B cell (primary cell): ENCODE measurements at places on chromosomes 16 and 17. TPM values are rescaled to one million over a fixed set of nuclear protein-coding genes. Genes with fewer than 3 reads are reported as not detected.

DNA sequence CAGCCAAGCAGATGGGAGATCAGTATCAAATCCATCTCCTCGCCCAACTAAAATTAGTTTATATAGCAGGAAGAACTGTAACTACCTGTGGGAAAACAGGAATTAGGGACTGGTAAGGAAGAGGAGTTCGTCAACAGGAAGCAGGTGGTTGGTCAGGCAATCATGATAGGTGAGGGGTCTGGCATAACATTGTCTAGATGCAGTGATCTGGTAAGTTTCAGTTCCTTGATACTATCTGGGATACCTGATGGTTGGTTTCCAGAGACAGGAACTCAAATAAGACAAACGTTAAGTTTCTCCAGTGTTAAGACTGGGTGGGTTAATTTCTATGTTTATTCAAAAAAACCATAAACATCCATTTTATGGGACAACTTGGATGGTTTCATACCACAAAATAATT lies 53.8 kb downstream of the CEP112 start:
- H3K27me3 ChIP-seq: no peaks in the 10 kb centered on the region
- peak; percentile 9 for DNase-seq
- H3K36me3 ChIP-seq: no peaks in the 10 kb centered on the region
- no peak overlapping the region for H3K4me3 ChIP-seq

GRCh38 chr16:89602273-89602951 lies 11.0 kb upstream of the DPEP1 start:
- H3K27ac ChIP-seq: no peak overlapping the region
- H3K4me1 ChIP-seq: peaks cover 10% of the 10 kb centered on the region
- no peaks in the 10 kb centered on the region for H3K36me3 ChIP-seq
- no peak overlapping the region for H3K4me3 ChIP-seq
- DNase-seq: no peak

- peaks cover 2% of the 10 kb centered on the region for H3K36me3 ChIP-seq
- H3K4me1 ChIP-seq: no peaks in the 10 kb centered on the region
- no peaks in the 10 kb centered on the region for H3K27me3 ChIP-seq
- H3K4me3 ChIP-seq: no peak overlapping the region
- no peak for DNase-seq
Observed at GRCh38 chr17:57396511-57396921, 140.2 kb downstream of the MSI2 start.

DNA sequence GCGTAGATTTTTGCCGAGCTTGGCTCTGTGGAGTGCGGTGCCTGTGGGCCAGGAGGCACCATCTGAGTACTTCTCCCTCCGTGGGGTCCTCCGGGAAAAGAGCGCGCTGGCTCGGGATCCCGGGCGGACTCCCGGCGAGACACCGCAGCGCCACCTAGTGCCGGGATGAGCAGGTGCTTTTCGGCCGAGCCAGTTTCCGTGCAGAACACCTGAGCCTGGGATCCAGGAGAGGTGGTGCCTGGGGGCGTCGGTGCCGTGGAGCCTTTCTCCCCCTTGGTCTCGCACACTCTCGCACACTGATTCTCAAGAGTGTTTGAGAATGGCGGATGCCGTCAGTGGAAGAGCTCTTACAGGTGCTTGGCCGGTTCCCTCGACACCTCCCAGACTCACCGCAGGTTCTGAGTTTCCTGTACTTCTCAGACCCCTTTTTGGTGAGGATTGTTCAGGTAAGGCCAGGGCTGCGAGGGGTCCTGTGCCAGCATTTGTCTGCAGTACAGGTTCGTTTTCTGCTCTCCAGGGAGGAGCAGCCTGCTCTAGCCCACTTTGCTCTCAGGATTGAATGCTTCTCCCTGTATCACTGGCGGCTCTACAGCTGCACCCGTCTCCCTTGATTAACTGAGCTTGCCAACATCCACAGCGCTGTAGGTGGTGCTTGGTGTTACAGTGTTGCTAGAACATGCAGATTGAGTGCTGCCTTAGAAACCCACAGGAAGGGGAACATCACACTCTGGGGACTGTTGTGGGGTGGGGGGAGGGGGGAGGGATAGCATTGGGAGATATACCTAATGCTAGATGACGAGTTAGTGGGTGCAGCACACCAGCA lies 23.3 kb downstream of the TBCD start:
- H3K4me3 ChIP-seq: no peak overlapping the region
- H3K27ac ChIP-seq: no peak overlapping the region
- DNase-seq: peak; percentile 67
- no peaks in the 10 kb centered on the region for H3K36me3 ChIP-seq
- no peaks in the 10 kb centered on the region for H3K27me3 ChIP-seq
- peaks cover 16% of the 10 kb centered on the region for H3K4me1 ChIP-seq

DNA sequence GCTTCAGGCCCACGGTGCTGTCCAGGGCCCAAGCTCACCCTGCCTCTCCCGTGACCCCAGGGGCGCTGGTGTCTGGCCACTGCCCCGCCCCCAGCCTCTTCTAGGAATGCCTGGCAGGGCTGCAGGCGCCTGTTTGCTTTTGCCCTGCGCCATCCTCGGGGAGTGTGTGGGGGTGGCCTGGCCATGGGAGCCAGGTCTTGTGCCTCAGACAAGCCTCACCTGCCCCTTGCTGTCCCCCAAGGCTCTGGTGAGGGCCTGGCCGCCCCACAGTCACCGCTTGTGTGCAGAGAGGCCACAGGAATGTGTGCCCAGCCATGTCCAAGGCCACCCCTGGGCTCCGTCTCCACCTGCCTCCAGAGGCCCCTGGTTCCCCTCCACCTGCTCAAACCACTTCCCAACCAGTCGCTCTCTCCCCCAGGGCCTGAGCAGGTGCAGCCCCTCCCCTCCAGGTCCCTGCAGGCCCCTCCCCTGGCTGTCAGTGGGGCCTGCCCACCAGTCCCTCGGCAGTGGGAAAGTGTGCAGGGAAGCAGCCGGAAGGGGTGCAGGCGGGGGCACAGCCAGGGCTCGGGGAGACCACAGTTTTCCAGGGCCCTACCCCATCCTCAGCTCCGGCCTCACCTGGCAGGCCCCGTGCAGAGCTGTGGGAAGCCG lies 841 bp upstream of the IGFALS start:
- no peak overlapping the region for H3K27ac ChIP-seq
- H3K4me1 ChIP-seq: no peaks in the 10 kb centered on the region
- no peaks in the 10 kb centered on the region for H3K27me3 ChIP-seq
- peaks cover 4% of the 10 kb centered on the region for H3K36me3 ChIP-seq

USP6 gene
- 0.14 and 0.36 TPM in 2 replicates for polyA plus RNA-seq

MYH8 gene
- not detected in 2 replicates for polyA plus RNA-seq

- no peaks in the 10 kb centered on the region for H3K27me3 ChIP-seq
- H3K4me3 ChIP-seq: no peak overlapping the region
- no peaks in the 10 kb centered on the region for H3K36me3 ChIP-seq
- H3K4me1 ChIP-seq: peaks cover 8% of the 10 kb centered on the region
- DNase-seq: no peak
Observed at GRCh38 chr16:47139561-47140185, 4.1 kb downstream of the NETO2 start.

TMED6 gene
- 0.78 and 0.81 TPM in 2 replicates for polyA plus RNA-seq

DNA sequence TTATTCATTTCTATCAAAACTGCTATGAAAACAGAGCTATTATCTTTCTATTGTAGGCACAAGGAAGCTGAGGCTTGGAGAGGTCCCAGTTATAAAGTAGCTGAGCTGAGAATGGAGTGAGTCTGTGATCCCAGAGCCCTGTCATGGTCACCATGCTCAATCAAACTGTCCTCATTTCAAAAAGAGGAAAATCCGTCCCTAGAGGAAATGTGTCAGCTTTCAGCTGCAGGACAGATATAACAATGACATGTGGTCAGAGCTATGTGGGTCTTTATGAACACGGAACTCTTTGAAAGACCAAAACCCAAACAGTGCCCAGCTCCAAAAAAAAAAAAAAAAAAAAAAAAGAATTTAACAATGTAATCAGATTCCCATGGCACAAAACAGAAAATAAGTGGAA lies 266.1 kb downstream of the XYLT1 start:
- peaks cover 6% of the 10 kb centered on the region for H3K4me1 ChIP-seq
- no peaks in the 10 kb centered on the region for H3K27me3 ChIP-seq
- H3K36me3 ChIP-seq: peaks cover 19% of the 10 kb centered on the region
- DNase-seq: no peak
- H3K27ac ChIP-seq: no peak overlapping the region

GRCh38 chr17:58710948-58711552 lies 18.6 kb downstream of the RAD51C start:
- peak; percentile 71 for DNase-seq
- no peaks in the 10 kb centered on the region for H3K4me1 ChIP-seq
- H3K4me3 ChIP-seq: no peak overlapping the region

DNA sequence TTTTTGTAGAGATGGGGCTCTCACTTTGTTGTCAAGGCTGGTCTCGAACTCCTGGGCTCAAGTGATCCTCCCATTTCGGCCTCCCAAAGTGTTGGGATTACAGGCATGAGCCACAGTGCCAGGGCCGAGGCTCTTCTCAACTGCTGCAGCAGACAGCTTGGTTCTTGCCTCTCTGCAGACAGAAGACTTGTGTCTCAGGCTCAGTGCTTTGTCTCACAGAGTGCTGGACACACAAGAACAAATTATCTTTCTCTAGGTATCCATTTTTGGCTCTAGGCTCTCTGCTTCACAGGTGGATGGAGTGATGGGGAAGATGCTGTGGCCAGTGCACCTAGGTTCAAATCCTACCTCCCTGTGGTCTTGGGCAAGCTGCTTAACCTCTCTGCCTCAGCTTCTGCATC lies 80.8 kb upstream of the RNU2-1 start:
- no peak overlapping the region for H3K27ac ChIP-seq
- no peaks in the 10 kb centered on the region for H3K27me3 ChIP-seq
- H3K4me3 ChIP-seq: no peak overlapping the region
- H3K4me1 ChIP-seq: peaks cover 4% of the 10 kb centered on the region
- DNase-seq: peak; percentile 40
